Endodermal cell (in vitro differentiated cells): ENCODE measurements at places on chromosomes 6 and 20.

- DNase-seq: no peak
Measured at GRCh38 chr6:53376661-53377226, 28.0 kb upstream of the ELOVL5 start.

DNA sequence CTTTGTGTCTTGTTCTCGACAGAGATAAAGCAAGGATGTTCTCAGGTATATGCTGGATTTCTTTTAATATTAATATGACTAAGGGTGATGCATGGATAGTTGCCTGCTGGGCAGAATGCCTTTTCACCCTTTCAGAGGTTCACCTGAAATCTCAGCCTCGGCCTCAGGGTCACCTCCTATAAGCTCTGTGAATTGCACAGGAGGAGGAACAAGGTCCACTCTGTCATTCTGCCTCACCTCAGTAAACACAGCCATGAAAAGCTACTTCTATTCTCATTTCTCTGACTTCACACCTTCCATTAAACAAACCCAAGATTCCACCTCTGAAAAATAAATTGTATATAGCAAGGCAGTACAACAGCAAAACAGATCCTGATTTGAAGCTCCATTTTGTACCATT is 38.1 kb upstream of the AIG1 start:
- DNase-seq: no peak

- DNase-seq: peak; percentile 75
Measured at GRCh38 chr20:51700809-51701285, 67.3 kb downstream of the ATP9A start.

DNA sequence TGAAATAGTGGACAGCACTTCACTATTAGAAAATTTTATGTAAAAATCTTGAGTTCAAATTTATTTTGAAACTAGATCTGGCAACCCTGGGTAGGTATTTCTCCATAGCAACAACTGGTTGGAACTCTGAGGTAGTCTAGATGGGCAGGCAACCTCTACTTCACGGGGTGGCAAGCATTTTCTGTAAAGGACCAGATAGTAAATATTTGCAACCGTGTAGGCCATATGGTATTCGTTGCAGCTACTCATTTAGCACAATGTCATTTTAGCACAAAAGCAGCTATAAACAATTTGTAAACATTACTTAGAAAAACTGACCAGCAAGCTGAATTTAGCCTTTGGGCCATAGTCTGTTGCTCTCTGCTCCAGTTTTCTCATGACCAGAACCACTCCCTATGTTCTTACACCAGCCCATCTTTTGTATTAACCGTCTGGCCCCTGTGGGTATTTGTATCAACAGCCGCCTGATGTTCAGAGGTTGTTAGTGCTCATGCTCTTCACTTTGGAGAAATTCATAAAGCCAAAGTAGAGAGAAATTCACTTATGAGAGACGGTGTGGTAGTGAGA is 29.2 kb downstream of the LGSN start:
- DNase-seq: no peak

GRCh38 chr20:4897600-4897999 is 103.7 kb downstream of the SLC23A2 start:
- no peak for DNase-seq

DNA sequence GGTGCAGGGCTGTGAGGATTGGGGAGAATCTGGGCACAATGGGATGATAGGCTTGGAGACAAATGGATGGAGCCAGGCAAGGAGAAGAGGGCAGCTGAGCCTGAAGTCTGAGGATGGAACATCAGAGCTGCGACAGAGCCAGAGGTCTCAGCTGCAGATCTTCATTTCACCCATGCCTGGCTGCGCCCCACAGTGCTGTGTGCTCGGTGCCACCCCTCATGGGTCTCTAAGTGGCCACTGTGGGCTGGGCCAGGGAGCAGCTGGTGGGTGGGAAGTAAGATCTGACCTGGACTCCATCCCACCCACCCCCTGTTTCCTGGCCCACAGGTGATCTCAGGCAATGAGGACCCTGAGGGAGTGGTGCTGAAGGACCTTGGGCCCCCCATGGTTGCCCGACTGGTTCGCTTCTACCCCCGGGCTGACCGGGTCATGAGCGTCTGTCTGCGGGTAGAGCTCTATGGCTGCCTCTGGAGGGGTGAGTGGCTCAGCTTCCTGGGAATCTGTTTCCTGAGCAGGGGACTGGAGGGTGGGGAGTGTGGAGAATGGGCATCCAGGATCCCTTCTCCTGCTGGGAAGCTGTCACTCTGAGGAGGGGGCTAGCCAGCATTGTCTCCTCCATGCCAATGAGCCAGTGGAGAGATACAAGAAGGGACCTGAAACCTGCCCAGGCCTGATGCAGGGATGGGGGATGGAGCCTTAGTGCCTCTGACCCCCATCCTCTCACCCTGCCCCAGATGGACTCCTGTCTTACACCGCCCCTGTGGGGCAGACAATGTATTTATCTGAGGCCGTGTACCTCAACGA is 6.5 kb downstream of the DDR1 start:
- no peak for DNase-seq

DNA sequence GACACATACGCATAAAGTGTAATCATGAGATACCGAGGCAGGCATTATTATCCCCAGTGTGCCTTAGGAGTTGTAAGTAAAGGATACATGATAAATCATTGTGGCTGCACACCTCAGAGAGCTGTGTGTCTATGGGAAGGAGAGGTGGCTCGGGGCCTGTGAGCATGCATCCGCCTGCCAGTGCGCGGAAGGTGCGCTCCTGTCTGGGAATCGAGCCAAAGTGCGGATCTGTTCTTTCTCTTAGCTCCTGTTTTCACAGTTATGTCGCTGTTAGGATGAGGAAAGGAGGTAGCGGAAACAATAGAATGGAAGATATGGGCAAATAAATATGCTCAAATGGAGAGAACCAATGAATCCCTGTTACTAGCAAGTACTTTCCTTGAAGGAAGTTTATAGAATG is 98.0 kb downstream of the ANKRD6 start:
- no peak for DNase-seq

DNA sequence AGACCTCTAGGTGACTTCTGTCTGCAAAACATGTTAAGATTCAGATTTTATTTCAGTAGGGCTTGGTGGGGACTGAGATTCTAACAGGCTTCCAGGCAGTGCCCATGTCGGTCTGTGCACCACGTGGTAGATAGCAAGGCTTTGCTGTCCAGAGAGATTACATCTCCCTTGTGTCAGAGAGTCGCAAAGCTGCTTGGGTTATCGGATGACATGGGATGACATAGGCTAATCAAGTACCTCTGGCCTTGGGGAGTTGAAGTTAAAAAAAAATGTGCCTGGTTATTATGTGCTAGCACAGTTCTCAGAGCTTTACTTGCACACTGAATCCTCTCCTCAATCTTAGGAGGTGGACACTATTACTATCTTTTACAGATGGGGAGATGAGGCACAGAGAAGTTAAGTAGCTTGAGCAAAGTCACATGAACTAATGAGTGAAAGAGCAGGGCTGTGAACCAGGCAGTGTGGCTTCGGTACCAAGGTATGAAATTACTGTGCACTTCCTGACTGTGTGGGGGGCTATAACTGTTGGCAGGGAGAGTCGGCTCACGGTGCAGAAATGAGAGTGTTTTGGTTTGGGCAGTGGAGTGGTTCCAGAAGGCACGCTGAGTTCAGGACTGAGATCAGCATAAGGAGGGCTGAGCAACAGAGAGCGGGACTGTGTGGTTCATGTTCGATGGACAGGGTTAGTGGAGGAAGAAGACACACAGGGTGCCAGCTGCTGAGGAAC is 41.1 kb downstream of the FARS2 start:
- no peak for DNase-seq

- DNase-seq: peak; percentile 93
Measured at GRCh38 chr20:48827855-48828733, at the start of gene PREX1. Gene PREX1, minus strand, starts transcription at chr20:48827999. Its CDS starts 139 bp downstream, at chr20:48827860.

DNA sequence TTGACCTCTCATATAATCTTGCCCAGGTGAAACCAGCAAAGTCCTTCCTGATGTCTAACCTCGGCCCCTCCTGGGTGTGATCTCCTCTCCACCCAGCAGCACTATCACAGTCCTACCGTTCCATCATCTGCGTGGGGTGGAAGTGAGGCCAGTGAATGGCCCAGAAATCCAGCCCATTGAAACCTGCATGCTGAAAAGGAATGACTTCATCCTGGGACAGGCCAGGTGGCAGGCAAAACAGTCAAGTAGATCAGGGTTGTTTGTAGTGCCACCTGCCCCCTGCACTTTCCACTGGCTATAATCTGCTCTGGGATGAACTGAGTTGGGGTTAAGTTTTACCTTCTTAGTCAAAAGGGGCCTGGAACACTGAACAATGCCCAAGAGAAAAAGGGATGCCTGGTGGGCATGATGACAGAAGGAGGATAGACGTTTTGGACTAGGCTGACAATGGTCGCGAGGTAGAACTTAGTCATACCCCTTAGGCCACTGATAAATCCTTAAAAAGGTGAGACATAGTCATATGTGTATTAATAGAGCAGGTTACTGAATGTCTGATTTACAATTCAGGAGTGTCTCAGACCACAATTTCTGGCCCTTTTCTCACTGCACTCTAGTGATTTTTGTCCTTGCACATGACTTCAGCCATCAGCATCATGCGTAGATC is 8.1 kb upstream of the HSP90AB1 start:
- DNase-seq: no peak

- no peak for DNase-seq
Measured at GRCh38 chr20:33606118-33606771, 55.9 kb upstream of the C20orf144 start.

GRCh38 chr6:170135821-170136471 is 154.9 kb downstream of the DLL1 start:
- DNase-seq: peak; percentile 33
